ENCODE measurements at places on chromosomes 2 and 18. TPM values are rescaled to one million over a fixed set of nuclear protein-coding genes. Genes with fewer than 3 reads are reported as not detected.
A peak's percentile ranks its signal among the peaks of the same experiment; 100 is the strongest.

CDH2 gene
- 47.2 TPM for total RNA-seq

IL1F10 gene
- total RNA-seq: not detected

KIDINS220 gene
- 50.8 TPM for total RNA-seq

DTNA gene
- total RNA-seq: 5.8 TPM

ADGRF3 gene
- total RNA-seq: 0.18 TPM

ACMSD gene
- total RNA-seq: not detected

KIF5C gene
- total RNA-seq: not detected

PLCD4 gene
- not detected for total RNA-seq

DNA sequence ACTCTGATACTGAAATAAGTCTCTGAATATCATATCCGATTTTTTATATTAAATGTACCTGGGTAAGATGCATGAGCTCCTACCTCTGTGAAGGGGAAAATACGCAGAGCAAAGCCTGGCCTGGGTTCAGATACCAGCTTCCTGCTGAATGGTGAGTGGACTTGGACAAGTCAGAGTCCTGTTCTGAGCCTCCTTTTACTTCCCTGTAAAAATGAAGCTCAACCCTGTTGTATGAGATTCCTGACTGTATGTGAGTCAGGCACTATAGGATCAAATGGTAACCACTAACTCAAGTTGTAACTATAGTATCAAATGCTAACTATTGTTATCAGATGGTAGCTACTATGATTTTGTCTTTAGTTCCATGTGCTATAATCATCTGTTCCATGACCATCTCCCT lies 561.7 kb downstream of the CNTNAP5 start:
- H3K4me1 ChIP-seq: no peaks in the 10 kb centered on the region

GRCh38 chr2:120180066-120180465 lies 43.1 kb downstream of the TMEM185B start:
- H3K4me3 ChIP-seq: no peak overlapping the region
- H3K4me1 ChIP-seq: no peaks in the 10 kb centered on the region
- H3K36me3 ChIP-seq: no peaks in the 10 kb centered on the region
- H3K27ac ChIP-seq: no peak overlapping the region

DNA sequence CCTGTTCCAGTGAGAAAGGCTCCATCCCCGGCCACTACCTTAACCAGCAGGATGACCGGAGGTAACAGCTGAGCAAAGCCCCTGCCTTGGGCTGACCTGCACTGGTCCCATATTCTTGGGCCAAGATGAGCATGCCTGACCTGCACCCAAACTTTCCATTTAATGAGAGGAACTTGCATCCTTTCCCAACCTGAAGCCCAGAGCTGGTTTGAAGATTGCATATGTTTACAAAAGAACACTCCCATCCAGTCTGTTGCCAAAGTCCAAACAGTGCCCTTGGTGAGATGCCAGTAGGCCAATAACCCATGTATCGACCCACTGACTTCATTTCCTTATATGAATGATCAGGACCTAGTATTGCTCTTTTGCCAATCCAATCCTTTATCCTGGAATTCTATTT lies 5.5 kb upstream of the NPAS2 start:
- no peak overlapping the region for H3K4me3 ChIP-seq
- no peaks in the 10 kb centered on the region for H3K27me3 ChIP-seq
- H3K36me3 ChIP-seq: no peaks in the 10 kb centered on the region
- H3K27ac ChIP-seq: no peak overlapping the region

DNA sequence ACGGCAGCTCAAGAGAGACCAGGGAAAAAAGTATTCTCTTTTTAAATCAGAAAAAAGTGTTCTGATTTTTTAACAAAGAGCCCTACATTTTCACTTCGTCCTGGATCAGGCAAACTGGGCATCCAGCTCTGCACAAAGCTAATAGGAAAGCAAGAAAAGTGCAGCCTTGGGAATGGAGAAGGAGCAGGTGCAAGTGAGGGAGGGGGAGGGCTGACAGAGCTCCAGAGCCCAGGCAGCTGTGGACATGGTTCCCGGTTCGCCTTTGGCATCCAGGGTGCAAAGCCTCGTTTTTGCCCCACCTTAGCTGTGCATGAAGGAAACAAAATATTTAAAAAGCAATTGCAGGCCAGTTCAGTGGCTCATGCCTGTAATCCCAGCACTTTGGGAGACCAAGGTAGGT lies 82.2 kb downstream of the FAM124B start:
- peaks cover 4% of the 10 kb centered on the region for H3K27me3 ChIP-seq
- H3K4me1 ChIP-seq: no peaks in the 10 kb centered on the region
- no peak overlapping the region for H3K4me3 ChIP-seq
- DNase-seq: no peak
- no peaks in the 10 kb centered on the region for H3K36me3 ChIP-seq

GRCh38 chr2:234955091-234955591 lies 3.3 kb downstream of the SH3BP4 start:
- no peaks in the 10 kb centered on the region for H3K27me3 ChIP-seq
- no peak for DNase-seq
- H3K4me1 ChIP-seq: peaks cover 77% of the 10 kb centered on the region
- H3K4me3 ChIP-seq: no peak overlapping the region

DNA sequence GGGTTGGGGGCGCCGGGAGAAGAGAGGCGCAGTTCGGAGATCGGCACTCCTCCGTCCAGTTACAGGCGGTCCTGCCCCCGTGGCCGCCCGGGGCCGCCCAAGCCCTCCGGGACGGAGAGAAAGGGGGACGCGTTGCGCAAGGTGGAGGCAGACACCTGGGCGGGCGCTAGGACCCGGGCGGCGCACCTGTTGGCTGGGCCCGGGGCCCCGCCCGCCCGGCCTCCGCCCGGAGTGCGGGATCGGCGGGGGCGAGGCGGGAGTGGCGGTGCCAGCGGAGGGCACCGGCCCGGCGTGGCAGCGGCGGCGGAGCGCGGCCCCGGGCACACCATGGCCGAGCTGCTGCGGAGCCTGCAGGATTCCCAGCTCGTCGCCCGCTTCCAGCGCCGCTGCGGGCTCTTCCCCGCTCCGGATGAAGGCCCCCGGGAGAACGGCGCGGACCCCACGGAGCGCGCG lies at the start of gene SGPP2:
Gene SGPP2, plus strand, starts transcription at position 268 of the 453 bp plus-strand sequence. Its CDS starts 60 bp downstream, at position 328.
- no peak for DNase-seq
- peaks cover 14% of the 10 kb centered on the region for H3K27me3 ChIP-seq
- H3K4me1 ChIP-seq: no peaks in the 10 kb centered on the region
- H3K36me3 ChIP-seq: no peaks in the 10 kb centered on the region
- no peak within 1 kb of the TSS for H3K27ac ChIP-seq

GRCh38 chr2:601387-601698 lies 75.9 kb downstream of the TMEM18 start:
- no peaks in the 10 kb centered on the region for H3K36me3 ChIP-seq
- H3K4me3 ChIP-seq: no peak overlapping the region
- peaks cover 11% of the 10 kb centered on the region for H3K4me1 ChIP-seq
- DNase-seq: no peak
- H3K27me3 ChIP-seq: no peaks in the 10 kb centered on the region

DNA sequence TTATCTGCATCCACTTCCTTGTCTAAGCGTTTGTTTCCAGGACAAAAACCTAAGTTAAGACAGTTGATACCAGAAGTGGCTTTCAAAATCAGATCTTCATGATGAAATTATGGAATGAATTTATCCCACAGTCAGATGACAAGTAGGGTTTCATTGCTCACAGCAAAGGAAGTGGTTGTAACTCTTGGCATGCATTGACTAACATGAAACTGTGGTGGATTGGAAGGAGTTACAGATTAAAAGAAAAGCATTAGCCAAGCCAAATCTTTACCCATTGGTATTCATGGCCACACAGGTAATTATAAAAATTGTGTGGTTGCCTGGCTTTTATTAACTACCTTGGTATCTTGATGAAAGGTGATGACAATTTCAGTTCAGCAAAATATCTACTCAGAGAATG lies 438.0 kb upstream of the NXPH2 start:
- no peak overlapping the region for H3K27ac ChIP-seq
- no peak overlapping the region for H3K4me3 ChIP-seq
- no peak for DNase-seq

GRCh38 chr2:28395334-28396061 lies 2.8 kb downstream of the FOSL2 start:
- H3K4me1 ChIP-seq: peaks cover 49% of the 10 kb centered on the region
- H3K4me3 ChIP-seq: peak overlapping the region; percentile 73
- peak; percentile 64 for DNase-seq
- H3K27me3 ChIP-seq: no peaks in the 10 kb centered on the region
- H3K36me3 ChIP-seq: peaks cover 67% of the 10 kb centered on the region

- no peaks in the 10 kb centered on the region for H3K36me3 ChIP-seq
- H3K27me3 ChIP-seq: no peaks in the 10 kb centered on the region
- H3K4me1 ChIP-seq: peaks cover 7% of the 10 kb centered on the region
Observed at GRCh38 chr2:181364492-181365170, 92.6 kb upstream of the ITGA4 start.
